Cardiac fibroblast (primary cell): ENCODE measurements at places on chromosomes 4 and X.

- peak; percentile 54 for DNase-seq
Measured at GRCh38 chr4:169164669-169165415, 105.9 kb downstream of the SH3RF1 start.

- DNase-seq = no peak
Measured at GRCh38 chr4:5720157-5720850, 9.3 kb downstream of the EVC start.

DNA sequence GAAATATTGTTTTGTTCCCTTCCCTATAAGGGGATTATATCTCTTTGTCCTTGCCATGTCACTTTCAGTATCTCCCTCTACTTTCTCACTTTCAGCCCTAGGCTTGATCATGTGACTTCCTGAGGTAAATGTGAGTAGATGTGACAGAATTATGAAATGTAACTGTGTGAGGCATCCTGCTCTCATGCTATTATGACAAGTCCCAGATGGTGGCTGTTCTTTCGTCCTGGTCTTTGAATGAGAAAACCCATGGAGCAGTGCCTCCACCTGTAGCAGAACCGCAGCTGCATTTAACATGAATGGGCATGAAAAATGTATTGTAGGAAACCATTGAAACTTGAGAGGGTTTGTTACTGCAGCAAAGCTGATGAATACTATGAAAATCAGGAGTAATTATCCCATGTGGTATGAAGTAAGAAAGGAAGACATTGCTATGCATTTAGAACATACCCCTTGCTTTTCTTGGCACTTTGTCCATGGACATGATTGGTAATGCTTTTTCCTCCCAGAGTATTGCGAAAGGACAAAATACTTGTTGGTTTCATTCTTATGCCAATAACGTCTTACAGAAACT, 202.2 kb upstream of the GPRIN3 start:
- DNase-seq = peak; percentile 94

DNA sequence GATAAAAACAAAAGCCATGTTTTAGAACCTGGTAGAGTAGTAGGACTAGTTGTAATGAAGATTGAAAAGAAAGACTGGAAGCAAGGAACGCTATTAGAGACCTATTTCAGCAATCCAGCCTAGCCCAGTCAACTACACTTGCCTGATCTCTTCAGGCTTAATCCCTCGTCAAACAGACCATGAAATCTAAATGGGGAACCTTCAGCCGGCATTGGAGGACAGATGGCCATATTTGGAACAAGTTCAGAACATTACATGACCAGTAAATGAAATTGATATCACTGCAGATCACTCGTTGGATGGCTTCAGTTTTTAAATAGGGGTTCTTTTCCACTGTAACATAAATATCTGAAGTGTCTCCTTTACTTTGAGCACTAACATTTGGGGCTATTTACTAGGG, 84.8 kb upstream of the WDR44 start:
- DNase-seq = no peak

DNA sequence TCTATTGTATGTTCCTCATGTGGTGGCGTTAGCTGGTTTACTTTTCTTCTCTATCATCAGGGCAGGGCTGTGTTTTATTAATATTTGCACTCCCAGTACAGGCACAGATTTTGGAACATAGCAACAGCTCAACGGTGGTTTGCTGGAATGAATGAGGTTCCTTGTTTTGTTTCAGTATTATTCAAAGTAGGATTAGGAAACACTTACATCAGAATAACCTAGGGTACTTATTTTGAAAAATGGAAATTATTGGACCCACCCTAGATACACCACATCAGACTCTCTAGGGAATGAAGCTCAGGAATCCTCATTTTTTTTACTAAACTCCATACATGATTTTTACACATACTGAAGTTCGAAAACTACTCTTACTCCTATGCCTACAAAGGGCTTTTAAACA, 108.8 kb upstream of the ENPEP start:
- DNase-seq = no peak

GRCh38 chr4:26176598-26177149, 144.1 kb upstream of the RBPJ start:
- DNase-seq = peak; percentile 86

DNA sequence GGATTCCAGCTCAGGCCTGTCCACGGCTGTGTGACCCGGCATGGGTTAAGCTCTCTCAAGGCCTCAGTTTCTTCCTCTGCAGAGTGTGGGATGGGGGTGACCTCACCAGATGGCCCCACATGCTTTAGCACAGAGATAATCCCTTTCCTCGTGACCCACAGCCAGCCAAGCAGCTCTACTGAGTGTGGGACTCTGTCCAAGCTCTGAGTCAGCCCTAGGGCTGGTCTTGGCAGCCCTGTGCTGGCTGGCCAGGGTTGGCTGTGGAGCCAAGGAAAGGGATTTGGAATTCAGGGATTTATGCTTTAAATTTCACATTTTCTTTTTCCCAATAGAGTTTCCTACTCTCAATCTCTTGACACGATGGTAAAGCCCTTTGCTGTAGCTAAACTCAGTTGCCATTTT, 19.7 kb upstream of the SPON2 start:
- peak; percentile 97 for DNase-seq

DNA sequence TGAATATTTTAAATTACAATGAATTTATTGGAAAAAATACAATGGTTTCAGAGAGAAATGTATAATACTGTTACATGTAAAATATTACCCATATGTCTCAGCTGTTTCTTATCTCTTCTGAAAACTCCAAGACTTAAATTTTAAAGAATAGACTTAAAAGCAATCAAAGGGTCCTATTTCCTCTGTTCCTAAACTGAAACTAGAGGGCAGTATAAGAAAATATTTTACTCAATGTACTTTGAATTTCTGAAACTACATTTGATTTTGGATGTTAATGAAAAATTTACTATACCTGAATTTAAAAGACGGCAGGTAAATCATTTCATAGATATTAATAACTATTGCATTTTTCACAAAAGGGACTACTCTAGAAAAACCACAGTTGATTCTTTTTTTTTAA, 200.2 kb downstream of the LRBA start:
- DNase-seq = peak; percentile 7

DNA sequence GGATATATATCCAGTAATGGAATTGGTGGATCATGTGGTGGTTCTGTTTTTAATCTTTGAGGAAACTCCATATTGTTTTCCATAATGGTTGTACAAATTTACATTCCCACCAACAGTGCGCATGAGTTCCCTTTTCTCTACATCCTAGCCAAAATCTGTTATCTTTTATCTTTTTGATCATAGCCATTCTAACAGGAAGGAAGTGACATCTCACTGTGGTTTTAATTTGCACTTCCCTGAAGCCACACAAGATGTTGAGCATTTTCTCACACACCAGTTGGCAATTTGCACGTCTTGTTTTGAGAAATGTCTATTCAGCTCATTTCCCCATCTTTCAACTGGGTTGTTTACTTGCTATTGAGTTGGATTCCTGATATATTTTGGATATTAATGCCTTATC, 194.9 kb downstream of the CBLL2 start:
- DNase-seq = no peak

GRCh38 chr4:20617678-20618396, 82.4 kb upstream of the PACRGL start:
- DNase-seq = no peak

DNA sequence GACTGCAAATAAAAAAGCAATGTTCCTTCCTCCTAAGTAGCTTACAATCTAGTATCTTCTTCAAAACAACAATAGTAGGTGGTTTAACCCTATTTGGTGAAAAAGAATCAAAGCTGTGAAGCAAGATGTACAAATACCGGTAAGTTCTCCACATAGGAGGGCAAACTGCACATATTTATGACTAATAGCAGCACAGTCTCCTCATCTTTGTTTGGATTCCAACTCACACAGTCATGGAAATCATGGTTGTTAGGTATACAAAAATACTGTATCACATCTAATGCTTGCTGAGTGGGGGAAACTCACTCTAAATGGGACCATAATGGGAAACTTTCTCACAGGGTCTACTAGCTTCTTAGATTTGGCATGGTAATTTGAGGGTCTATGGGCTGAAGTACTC, 597.2 kb downstream of the INPP4B start:
- DNase-seq = peak; percentile 87

GRCh38 chr4:37885496-37885895, 5.4 kb upstream of the TBC1D1 start:
- DNase-seq = peak; percentile 59

- DNase-seq = no peak
Measured at GRCh38 chr4:40632080-40632479, 2.4 kb upstream of the RBM47 start.

DNA sequence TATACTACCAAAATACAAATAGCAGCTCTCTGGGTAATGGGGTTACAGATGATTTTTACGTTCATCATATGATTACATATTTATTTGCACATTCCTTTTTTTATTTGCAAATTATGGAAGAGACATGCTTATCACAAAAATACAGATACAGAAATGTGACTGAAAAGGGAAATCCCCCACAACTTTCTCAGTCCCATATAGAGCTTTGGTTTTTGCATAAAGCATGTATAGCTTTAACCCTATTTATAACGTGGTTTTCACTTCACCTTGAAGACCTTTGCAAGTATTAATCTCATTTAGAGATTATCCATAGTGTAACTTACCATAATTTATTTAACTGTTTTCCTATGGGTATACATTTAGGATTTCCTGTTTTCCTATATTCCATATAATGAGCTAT, 55.4 kb downstream of the PDK3 start:
- no peak for DNase-seq

DNA sequence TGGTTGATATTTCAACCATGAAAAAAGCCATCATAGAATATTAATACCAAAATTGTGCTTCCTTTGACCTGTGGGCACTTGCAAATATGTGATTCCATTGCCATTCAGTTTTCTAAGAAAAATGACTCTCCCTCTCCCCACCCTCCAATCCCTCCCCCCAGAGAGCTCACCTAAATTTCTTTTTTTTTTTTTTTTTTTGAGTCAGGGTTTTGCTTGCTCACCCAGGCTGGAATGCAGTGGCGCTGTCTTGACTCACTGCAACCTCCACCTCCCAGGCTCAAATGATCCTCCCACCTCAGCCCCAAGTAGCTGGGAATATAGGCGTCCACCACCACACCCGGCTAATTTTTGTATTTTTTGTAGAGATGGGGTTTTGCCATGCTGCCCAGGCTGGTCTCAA, 47.0 kb downstream of the SNX25 start:
- DNase-seq = peak; percentile 37

DNA sequence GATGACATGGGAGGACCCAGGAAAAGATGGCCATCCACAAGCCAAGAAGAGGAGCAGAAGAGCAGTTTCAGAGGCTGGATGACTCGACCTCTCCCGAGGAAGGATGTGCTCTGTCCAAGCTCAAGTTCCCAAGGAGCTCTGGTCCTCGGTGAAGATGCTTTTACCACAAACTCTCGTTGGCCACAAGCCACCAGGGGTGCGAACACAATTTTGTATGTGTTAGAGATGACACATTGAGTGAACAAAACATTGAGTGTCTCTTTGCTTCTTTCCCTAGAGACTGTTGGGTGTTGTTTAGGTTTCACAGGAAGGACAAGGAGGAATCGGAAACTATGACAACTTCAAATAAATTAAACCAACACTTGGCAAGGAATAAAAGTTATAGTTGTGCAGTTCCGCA, 26.3 kb downstream of the FGFBP1 start:
- DNase-seq = peak; percentile 8

DNA sequence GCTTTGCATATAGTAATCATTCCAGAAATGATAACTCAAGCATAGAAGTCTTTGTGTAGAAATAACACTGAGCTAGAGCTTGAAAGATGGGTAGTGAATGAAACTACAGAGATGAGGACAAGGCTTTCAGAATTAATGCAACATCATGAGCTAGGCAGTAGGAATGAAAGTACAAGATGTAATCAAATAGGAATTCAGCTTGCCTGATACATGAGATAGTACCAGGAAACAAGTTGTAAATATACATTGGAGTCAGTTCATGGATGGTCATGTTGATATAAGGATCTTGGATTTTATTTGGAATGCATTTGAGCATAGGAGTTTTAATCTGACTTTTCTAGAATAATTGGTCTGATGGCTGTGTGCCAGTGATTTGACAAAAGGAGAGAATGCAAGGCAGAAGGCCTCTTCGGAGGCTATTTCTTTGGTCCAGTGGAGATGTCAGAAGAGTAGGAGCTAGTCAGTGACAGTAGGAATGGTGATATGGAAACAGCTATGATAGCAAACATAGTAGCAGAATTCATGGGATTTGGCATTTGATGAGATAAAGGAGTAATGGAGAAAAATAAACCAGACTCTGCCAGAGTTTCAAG, 206.4 kb upstream of the PACRGL start:
- DNase-seq = peak; percentile 49

DNA sequence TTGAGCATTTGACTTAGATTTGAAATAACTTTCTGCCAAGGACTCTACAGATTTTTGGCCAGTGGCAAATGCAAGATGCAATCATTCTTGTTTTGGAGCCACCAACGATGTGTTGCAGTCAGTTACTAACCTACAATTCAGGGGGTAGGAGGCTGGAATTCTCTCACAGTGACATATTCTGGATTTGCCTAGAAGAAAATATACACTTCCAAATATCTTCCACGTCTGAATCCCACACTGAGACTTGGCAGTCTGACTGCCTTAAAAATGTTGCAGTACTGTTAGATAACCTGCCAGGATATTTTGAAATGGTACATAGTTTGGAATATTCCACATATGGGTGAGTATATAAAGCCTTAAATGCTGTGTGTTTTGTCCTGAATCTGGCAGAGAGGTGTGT, 27.6 kb upstream of the AGTR2 start:
- no peak for DNase-seq

DNA sequence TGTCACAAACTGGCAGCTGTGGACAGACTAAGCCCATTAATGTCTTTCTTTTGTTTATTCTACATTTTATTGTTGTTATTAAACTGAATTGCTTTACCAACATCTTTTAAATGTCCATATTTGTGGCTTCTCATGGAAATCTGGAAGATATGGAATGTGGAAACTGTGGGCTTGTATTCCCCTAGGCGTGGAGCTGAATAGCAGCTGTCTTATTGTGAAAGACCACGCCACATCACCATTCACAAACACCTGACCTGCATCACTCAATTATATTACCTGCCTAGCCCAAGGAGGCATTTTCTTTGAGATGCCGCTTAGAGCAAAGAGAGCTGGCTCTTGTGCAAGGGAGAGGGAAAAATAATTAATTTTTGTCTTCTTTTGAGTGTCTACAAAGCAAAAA, 96.9 kb upstream of the GPRIN3 start:
- no peak for DNase-seq

- no peak for DNase-seq
Measured at GRCh38 chr4:86857341-86858052, 8.3 kb upstream of the SLC10A6 start.
